ENCODE measurements at places on chromosomes 1 and 21.

- DNase-seq = no peak
Observed at GRCh38 chr21:17427157-17427556, 85.7 kb upstream of the CXADR start.

DNA sequence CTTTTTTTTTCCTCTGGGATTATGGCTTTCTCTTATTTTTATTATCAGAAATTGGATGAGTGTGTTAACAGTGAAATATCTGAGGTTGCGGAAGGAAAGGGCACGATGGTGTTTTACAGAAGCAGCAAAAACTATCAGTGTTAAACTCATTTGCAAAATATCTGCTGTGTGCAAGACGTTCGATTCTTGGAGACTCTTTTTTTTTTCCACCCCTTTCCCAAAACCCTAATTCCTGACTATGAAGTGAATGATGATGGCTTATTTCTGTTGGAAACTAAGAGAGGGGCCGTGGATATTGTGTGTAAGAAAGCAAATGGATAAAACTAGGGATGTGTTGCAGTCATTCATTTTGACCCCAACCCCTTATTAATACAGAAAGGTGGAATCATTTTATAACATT, 677 bp downstream of the NCAM2 start:
- DNase-seq = no peak

- DNase-seq = no peak
Observed at GRCh38 chr1:154657556-154657955, 49.6 kb upstream of the ADAR start.

- no peak for DNase-seq
Observed at GRCh38 chr1:187409341-187409740, 580.6 kb downstream of the PLA2G4A start.

- no peak for DNase-seq
Observed at GRCh38 chr1:234963904-234964702, 164.5 kb downstream of the TOMM20 start.

GRCh38 chr1:59179673-59180072, 117.2 kb upstream of the FGGY start:
- peak; percentile 64 for DNase-seq

DNA sequence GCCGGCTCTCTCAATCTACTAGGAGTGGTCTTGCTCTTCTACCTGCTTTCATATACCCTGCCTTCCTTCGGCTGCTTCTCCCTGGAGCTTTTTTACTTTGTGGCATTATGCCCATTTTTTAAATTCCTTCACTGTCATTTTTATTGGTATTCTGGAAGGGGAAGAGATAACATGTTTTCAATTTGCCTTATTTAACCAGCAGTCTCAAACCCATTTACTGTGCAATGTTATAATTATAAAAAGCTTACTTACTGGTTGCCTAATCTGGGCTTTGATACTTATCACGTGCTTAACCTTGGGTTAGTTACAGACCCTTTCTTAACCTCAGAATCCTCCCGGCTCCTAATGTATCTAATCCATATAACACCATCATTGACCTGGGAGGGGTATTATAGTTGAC, 128.1 kb downstream of the SIPA1L2 start:
- no peak for DNase-seq

GRCh38 chr1:159532922-159533321, 2.9 kb downstream of the OR10J5 start:
- no peak for DNase-seq

- DNase-seq = no peak
Observed at GRCh38 chr1:91818713-91818975, 67.3 kb downstream of the TGFBR3 start.

- DNase-seq = no peak
Observed at GRCh38 chr1:207808322-207808705, 56.5 kb downstream of the CD46 start.

DNA sequence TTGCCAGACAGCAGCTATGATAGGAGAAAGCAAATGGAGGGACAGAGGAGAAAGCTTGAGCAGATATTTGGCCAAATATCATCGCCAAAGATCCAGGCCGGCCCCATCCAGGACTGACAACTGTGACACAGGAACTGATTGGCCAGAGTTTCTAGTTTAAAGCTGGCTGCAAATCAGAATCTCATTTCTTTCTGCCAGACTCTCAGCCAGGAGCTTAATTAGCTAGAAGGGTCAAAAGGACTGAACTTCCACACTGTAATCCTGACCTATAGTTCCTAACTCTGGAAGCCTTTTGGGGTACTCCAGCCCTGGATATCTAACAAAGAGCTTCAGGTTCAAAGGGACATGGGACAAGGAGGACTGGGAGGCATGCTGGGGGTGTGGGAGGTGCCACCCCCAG, 106.7 kb upstream of the GNG12 start:
- DNase-seq = no peak

DNA sequence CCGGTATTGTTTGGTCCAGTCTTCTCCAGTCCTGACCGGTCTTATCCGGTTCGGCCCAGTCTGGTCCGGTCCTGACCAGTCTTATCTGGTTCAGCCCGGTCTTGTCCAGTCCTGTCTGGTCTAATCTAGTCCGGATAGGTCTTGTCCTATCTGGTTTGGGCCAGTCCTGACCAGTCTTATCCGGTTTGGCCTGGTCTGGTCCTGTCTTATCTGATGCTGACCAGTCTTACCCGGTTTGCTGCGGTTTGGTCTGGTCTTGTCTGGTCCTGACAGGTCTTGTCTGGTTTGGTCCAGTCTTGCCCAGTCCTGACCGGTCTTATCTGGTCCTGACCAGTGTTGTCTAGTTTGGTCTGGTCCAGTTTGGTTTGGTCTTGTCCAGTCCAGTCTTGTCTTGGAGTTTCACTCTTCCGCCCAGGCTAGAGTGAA, 30.1 kb downstream of the DHX9 start:
- no peak for DNase-seq

All from foreskin fibroblast (primary cell).